ENCODE measurements at places on chromosomes 7 and 10.

GRCh38 chr7:99210265-99210970 is 2.5 kb upstream of the KPNA7 start:
- DNase-seq = no peak

GRCh38 chr7:550881-551614 is 31.4 kb upstream of the PDGFA start:
- no peak for DNase-seq

GRCh38 chr7:117010375-117011133 is 57.3 kb downstream of the ST7 start:
- no peak for DNase-seq

GRCh38 chr7:156080596-156080995 is 268.3 kb upstream of the SHH start:
- DNase-seq = no peak

DNA sequence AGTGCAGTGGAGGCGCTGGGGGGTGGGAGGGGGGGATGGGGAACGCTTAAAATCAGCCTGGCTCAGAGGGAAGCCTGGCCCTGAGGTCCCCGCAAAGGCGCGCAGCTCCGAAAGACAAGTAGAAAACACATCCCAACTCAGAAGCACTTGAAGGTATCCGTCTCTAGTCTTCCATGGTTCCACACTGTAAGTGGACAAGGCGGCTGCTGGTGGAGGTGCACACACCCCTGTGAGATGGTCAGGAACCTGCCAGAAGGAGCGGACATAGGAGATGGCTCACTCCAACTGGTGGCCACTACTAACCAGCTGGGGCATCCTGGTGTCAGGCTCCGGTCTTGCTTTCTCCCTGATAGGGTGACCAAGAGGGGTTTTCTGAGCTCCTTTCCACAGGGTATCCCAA is 41.7 kb downstream of the CTBP2 start:
- no peak for DNase-seq

DNA sequence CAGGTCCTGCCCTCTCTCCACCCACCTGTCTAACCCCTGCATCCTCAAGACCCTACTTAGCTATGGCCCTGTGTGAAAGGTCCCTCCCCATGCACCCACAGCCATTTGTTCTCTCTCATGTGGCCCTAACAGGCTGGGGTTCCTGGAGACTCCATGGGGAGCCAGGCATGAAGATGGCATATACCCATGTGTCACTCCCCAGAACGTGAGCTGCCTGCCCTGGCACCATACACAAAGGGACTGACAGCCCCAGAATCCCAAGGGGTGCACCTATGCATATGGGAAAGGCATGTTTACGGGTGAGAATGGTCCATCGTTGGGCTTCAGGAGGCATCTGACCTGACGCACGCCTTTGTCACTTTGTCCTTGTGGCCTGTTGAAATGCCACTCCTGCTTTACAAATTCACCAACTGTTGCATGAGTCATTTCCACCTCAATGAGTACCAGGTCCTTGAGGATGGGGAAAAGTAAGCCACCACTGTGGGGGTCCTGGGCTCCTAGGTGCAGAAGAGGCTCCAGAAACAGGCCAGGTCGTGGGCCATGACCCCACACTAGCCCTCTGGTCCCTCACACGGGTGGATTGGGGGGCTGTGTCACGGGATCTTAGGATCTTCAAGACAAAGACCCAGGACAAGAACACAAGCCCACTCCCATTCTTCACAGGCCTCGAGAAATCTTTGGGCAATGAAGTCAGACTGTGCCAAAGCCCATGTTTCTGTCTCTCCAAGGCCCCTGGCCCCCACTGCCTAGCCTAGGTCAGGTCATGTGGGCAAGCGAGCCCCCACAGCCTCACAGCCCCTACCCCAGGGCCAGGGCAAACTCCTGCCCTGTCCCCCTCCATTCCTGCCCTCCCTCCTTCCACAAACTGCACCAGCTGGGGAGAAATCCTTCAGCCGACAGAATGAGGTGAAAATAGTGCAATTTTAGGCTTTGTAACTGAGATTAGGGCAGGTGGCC is 8.6 kb downstream of the GPRIN2 start:
- DNase-seq = no peak

DNA sequence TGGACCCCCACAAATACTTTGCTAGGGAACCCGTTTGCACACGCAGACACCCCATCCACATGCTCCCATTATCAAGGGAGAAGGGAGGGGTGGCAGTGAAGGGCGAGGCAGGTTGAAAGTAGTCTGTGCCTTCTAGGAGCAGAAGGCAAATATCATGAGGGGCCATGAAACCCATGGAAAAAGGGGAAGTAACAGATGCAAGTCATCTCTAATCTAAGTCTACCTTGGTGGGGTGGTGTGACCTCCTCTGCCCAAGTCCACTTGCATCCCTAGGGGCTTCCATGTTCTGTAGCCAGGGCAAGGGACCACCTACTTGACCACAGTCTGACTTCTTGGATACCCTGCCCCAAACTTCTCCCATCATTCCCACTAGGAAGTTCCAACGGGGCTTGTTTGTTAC is 5.5 kb downstream of the GIMAP6 start:
- no peak for DNase-seq

DNA sequence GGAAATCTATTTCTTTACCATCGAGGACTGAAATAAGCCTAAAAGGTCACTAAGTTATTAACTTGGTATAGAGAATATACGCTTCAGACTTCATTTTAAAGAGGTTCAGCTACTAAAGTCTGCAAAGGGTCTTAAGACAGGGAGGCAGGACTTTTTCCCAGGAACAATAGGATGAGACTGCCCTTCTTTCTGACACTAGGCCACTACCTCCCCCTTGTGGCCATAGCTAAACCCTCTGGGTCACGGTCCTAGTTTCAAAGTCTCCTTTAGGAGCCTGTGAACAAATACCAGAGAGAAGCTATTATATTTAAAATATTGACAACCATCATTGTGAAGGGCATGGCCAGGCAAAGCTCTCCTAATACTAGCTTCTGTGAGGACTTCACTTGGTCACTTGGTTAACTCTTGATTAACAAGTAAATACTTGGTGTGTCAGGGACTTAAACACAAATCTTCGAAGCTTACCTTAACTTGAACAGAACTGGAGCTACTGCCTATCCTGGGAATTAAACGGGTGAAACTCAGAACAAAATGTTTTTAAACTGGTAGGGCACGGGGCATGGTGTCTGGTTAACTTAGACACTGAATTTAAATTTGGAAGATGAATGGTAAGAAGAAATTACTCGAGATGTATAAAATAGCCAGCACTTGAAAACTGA is 75.6 kb downstream of the CCDC6 start:
- DNase-seq = no peak

- no peak for DNase-seq
Measured at GRCh38 chr7:29970158-29970557, 19.4 kb downstream of the SCRN1 start.

- DNase-seq = no peak
Measured at GRCh38 chr10:12539350-12540164, 190.2 kb downstream of the CAMK1D start.

- no peak for DNase-seq
Measured at GRCh38 chr10:119658274-119658673, 7.1 kb downstream of the BAG3 start.

GRCh38 chr7:142670511-142670910 is 78.8 kb upstream of the PRSS1 start:
- no peak for DNase-seq

GRCh38 chr10:11454958-11455566 is 156.4 kb downstream of the USP6NL start:
- no peak for DNase-seq

DNA sequence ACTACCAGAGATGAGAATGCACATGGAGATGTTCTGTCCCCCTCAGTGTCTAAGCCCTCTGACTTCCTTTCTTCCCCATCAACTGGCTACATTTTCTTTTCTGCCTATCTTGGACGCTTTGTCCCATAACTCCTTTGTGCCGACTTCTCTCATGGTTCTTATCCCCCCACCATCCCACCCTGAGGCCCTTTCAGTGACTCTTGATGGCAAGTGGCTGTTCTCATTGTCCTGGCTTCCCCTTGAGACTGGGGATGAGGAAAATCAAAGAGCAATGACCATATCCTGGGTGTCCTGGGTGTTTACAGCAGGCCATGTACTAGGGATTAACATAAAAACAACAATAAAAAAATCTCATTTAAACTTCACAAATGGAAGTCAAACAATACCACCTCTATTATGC is 18.8 kb upstream of the GGCT start:
- no peak for DNase-seq

DNA sequence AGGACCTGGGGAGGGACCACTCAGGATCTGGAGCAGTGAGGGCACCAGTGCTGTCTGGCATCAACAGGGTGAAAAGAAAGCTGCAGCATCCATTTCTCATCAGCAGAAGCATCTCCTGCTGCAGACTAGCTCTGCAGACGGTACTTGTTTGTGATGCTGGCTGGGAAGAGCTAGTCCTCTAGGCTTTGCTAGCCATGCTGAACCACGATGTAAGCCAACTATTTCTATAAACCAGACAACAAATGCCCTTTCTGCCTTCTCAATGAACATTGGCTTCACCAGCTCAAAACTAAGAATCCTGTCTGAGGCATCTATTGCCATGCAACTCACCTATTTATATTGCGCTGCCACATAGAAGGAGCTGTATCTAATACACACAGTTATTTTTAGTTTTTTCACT is 65.6 kb downstream of the CTTNBP2 start:
- DNase-seq = no peak

DNA sequence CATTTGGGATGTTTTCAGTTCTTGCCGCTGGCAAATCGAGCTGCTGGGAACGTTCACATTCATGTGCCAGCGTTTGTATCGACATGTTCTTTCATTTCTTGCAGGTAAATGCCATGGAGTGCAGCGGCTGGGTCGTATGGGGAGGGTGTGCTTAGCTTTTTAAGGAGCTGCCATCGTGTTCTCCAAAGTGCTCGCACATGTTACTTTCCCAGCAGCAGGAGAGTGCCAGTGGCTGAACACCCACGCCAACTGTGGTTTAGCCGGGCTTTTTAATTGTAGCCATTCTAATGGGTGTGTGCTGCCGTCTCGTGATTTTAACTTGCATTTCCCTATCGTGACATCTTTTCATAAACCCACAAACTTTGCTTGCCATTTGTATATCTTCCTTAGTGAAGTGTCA is 11.6 kb upstream of the BNIP3 start:
- DNase-seq = no peak

- no peak for DNase-seq
Measured at GRCh38 chr7:137976696-137977095, 25.2 kb downstream of the CREB3L2 start.

DNA sequence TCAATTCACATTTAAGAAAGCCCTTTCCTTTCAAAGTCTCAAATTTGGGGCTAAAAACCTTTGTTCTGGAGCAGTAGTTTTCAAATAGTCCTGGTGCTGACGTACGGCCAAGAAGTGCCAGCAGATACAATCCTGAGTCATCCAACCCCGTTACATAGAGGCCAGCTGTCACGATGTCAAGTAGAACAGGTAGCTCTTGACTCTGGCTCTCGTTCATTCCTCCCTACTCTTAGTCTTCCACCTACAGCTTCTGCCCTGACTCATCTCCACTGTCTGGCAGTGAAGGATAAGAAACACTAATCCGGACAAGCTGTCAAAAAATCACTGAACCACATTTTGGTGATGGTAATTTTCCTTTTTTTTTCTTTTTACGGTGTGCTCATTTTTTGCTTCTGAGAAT is 132.4 kb upstream of the PTN start:
- no peak for DNase-seq

- no peak for DNase-seq
Measured at GRCh38 chr10:11043446-11044127, 25.9 kb downstream of the CELF2 start.

- no peak for DNase-seq
Measured at GRCh38 chr10:128577958-128578750, 451.9 kb upstream of the MKI67 start.

- DNase-seq = no peak
Measured at GRCh38 chr7:92778972-92779371, 57.4 kb downstream of the CDK6 start.

- DNase-seq = no peak
Measured at GRCh38 chr10:103630156-103630555, 136.7 kb downstream of the NEURL1 start.

GRCh38 chr7:74220229-74220628 is 10.4 kb downstream of the LAT2 start:
- no peak for DNase-seq

GRCh38 chr7:120877701-120878100 is 19.8 kb upstream of the TSPAN12 start:
- DNase-seq = no peak

GRCh38 chr10:86944031-86944419 is 13.4 kb downstream of the MMRN2 start:
- DNase-seq = no peak

- DNase-seq = no peak
Measured at GRCh38 chr7:157929671-157930070, 592.9 kb downstream of the DNAJB6 start.

GRCh38 chr7:78473021-78473420 is 674.4 kb downstream of the PHTF2 start:
- no peak for DNase-seq

DNA sequence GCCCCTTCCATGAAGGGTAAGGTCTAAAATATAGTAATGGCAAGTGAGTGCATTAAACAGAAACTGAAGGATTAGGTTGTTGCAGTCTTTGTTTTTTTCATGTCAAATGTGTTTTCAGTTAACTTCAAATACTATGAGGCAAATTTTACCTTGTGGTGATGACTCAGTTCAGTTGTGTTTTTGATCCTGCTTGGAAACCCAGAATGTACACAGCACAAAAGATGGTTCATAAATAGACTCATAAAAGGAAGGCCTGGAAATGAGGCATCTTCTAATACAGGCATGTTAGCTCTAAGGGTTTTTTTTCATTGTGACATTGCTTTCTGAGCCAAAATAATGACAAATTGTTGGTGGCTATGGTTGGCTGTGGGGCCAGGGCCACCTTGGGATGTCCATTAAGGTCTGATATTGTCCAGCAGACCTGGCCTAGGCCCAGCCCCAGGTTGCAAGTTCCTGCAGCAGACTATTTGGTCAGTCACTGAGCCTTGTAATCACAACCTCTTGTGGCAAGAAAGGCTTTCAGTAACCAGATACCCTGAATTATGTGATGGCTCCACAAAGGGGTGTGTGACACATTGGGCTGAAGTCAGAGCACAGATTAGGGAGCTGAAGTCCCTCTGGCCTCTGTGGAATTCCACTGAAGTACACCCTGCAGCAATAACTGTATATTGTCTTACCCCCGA is 69.0 kb upstream of the SAMD8 start:
- DNase-seq = no peak

DNA sequence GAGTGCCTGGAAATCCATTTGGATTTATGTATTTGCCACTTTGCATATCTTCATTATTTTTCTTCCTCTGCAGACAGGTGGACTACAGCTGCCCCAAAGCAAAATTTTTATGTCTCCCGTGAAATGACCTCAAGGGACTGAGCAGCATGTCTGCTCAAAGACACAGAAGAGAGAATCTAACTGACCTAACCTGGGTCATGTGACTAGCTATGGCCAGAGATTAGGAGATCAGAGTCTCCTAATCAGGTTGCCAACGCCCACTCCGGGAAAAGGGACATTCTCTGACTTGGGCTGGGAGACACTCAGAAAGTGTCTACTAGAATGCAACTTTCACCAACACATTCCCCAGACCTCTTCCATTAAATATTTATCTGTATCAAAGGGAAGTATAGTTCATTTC is 2.5 kb upstream of the BAMBI start:
- DNase-seq = no peak

- DNase-seq = no peak
Measured at GRCh38 chr7:82678259-82678658, 234.7 kb upstream of the CACNA2D1 start.
